ENCODE measurements at places on chromosomes 12 and 14.
A peak's percentile ranks its signal among the peaks of the same experiment; 100 is the strongest.

DNA sequence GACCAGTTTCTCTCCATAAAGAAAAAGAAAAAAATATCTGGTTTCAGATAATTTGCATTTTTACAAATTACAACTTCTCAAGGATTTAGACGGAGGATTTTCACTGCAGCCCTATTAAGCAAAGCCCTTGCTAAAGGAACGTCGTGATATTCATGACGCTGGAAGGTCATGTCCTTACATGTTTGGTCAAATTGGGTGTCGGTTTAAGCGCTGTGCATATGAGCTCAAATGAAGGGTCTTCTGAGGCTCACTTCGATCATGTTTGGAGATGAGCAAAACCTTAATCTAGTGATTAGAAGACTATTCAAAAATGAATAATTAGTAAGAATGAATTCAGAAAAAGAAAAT lies 67.3 kb upstream of the USP15 start:
- DNase-seq, result no peak

DNA sequence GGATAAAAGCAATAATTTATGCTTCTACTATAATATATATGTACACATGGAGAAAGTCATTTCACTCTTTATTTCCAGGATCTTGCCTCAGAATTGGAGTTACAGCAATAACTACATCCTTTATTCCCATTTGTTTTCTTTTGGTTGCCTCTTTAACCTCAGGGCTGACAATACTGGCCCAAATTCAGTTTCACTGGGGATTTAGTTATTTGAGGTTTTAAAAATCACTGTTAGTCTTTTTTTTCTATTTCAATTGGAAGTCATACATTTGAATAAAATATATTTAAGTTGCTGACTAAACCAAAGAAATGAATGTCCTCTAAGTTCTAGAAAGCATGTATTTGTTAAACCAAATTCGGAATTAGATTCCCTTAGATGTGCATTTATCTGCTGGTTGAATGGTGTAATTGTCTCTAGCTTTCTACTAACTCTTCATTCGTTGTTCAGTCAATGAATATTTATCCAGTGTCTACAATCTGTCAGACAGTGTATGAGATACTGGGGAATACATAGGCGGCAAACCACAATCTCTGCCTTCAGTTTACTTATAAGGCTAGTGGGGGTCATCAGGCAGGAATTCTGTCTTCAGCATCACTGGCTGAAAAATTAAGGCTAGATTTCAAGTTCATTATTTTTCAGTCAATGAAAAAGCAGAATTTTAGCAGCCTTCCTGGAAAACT lies 190.8 kb upstream of the ARHGAP5 start:
- DNase-seq, result no peak

- DNase-seq, result peak; percentile 74
Measured at GRCh38 chr12:13233830-13234641, 37.5 kb downstream of the EMP1 start.

DNA sequence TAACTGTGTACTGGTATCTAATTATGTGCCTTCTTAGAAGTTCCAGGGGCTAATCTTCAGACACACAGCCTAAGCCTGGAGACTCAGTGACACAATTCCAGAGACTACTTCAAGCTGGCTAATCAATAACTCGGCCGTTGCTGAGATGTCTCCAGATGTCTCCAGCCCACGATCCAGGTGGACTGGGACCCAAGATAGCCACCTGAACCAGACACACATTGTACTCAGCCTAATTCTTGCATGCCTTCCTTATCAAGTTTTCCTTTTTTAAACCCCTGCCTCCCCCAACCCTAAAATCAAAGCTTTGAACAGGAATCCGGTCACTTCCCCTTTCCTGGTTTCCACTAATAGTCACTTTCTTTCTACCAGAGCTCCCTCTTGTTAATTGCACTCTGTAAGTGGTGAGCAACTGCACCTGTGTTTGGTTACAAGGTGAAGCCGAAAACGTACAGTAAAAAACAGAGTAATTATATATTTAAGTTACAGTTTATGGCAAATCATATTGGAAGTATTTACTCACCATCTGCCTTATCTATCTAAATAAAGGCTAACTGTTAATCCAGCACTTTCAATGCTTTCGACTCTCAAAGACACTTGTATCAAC lies 39.8 kb upstream of the PTGDR start:
- DNase-seq, result no peak

Data from suppressor macrophage treated with lipopolysaccharide for 4 hours (primary cell).